Calu3 (cell line): ENCODE measurements at places on chromosomes 11 and 22. TPM values are rescaled to one million over a fixed set of nuclear protein-coding genes. Genes with fewer than 3 reads are reported as not detected.

The C22orf42 gene
- total RNA-seq = not detected in 2 replicates

The OR51E2 gene
- total RNA-seq = not detected in 2 replicates

The ST14 gene
- 153 and 174 TPM in 2 replicates for total RNA-seq

The C11orf21 gene
- total RNA-seq = not detected in 2 replicates

GRCh38 chr11:33162831-33163230 is 1.6 kb upstream of the CSTF3 start:
- H3K4me3 ChIP-seq = peak overlapping the region; percentile 87
- DNase-seq = no peak
- peaks cover 21% of the 10 kb centered on the region for H3K4me1 ChIP-seq
- H3K27me3 ChIP-seq = no peaks in the 10 kb centered on the region

DNA sequence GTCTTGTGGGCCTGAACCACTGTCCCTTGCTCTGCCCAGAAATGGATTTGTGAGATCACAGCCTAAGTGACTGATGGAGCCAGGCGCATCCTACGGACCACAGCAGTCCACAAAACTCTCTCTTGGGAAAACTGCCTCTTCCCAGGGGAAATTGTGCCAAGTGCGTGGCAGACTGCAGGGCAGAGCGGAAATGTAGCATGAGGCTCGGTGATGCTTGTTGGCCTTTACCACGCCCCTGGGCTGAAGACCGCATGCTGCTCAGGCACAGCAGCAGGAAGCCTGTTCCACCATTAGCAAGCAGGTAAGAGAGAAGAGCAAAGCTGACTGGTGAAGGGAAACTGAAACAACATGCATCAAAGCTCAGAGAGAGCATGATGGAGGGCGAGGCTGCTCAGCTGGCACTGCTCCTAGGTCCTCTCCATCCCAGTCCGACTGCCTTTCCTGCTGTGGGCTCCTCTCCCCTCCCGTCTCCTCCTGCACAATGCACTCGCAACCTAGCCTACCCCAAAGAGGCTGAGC is 26.5 kb upstream of the SCARF2 start:
- peaks cover 4% of the 10 kb centered on the region for H3K36me3 ChIP-seq
- no peak overlapping the region for H3K27ac ChIP-seq
- H3K27me3 ChIP-seq = no peaks in the 10 kb centered on the region

DNA sequence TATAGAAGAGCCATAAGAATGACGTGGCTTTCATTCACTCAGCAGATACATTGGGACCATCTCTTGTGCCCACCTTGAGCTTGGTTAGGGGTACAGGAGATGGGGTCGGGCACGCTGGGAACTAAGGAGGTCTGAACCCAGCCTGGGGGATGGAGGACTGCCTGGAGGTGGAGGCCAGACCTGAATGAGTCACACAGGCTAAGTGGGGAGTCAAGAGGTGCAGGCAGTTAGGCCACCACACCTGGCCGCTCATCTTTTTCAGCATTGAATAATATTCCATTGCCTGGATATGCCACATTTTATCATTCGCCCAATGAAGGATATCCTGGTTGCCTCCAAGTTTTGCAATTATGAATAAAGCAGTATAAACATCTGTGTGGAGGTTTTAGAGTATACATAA is 3.8 kb upstream of the PPIL2 start:
- no peaks in the 10 kb centered on the region for H3K27me3 ChIP-seq
- no peak overlapping the region for H3K27ac ChIP-seq
- peaks cover 3% of the 10 kb centered on the region for H3K4me1 ChIP-seq

- no peaks in the 10 kb centered on the region for H3K36me3 ChIP-seq
- H3K4me3 ChIP-seq = no peak overlapping the region
- H3K27me3 ChIP-seq = no peaks in the 10 kb centered on the region
- H3K4me1 ChIP-seq = no peaks in the 10 kb centered on the region
- no peak overlapping the region for H3K27ac ChIP-seq
Observed at GRCh38 chr11:31397239-31397834, 27.7 kb downstream of the DNAJC24 start.

GRCh38 chr22:33562501-33562900 is 357.8 kb downstream of the LARGE1 start:
- no peaks in the 10 kb centered on the region for H3K4me1 ChIP-seq
- H3K4me3 ChIP-seq = no peak overlapping the region
- DNase-seq = no peak

DNA sequence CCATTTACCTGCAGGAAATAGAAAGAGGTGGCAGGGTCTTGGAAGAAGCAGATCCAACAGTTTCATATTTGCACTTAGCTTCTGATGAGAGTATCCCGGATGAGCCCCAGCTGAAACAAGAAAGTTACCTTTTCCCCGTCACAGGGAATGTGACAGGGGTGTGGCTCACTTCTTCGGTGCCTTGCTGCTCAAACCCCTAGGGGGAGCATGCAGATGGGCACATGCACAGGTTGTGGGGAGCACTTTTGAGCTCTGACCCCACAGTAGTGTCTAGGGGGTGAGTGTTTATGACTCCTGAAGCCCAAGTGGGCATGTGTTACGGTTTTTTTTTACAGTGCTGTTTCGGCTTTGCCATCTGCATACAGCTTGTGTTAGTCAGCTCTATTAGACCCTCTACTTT is 1221.0 kb downstream of the JRKL start:
- DNase-seq = no peak
- no peak overlapping the region for H3K4me3 ChIP-seq
- H3K4me1 ChIP-seq = no peaks in the 10 kb centered on the region
- H3K27ac ChIP-seq = no peak overlapping the region
- H3K27me3 ChIP-seq = no peaks in the 10 kb centered on the region

DNA sequence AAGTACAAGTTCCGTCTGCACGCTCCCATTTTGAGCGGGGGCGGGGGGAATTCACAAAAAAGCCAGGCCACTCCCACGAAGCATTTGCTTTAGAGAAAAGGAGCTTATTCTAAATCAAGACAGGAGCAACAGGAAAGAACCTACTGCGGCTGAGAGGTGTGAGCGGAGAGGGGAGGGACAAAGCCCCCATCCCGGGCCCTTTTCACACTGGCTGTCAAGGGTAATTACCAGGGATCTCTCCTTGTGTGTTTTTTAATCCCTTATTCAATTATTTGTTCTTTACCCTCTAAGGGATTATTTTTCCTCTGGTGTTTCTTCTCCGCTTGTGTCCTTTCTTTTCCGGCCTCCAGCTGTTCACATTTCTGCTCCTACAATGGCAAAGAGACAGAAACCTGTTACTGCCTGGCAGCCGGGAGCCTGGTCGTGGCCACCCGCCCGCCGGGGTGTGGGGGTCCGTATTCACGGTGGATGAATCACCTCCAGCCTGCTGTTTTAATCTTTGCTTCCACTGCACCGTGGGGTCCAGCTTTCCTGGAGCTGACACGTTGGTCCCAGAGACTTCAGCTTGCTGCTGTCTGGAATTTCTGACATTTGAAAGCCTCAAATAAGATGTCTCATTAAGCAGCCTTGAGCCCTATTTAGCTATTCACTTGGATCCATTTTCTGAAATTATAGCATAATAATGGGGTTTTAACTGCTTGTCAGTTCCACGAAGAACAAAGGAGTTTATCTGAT is 61.4 kb upstream of the FADD start:
- no peak for DNase-seq
- no peaks in the 10 kb centered on the region for H3K27me3 ChIP-seq
- H3K4me3 ChIP-seq = no peak overlapping the region
- H3K4me1 ChIP-seq = peaks cover 26% of the 10 kb centered on the region

DNA sequence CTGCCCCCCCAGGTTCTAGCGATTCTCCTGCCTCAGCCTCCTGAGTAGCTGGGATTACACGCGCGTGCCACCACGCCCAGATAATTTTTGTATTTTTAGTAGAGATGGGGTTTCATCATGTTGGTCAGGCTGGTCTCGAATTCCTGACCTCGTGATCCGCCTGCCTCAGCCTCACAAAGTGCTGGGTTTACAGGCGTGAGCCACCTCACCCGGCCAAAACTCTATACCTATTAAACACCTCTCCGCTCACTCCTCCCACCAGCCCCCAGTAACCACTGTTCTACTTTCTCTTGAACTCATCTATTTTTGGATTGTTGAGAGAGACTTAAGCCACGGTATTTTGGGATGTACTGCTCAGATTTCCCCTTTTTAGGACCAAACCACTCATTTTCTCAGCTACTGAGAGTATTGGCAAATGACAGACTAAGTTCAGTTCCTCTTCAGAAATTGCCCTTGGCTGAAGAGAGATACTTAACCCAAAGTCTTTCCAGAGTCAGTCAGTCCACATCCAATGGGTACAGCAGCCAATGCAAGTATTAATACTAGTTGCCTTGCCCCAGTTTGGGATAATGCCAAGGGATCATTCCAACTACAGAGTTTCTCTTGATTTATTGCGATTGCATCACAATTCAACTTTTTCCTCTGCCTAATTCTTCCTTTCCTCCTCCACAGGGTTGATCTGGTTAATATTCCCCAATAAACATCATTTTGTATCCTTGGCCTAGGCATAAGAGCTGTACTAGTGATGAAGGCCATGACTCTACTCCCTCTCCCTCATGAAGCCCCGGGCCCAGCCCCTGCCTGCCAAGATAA is 36.8 kb upstream of the CSTF3 start:
- no peaks in the 10 kb centered on the region for H3K27me3 ChIP-seq
- no peak overlapping the region for H3K4me3 ChIP-seq
- no peaks in the 10 kb centered on the region for H3K4me1 ChIP-seq

DNA sequence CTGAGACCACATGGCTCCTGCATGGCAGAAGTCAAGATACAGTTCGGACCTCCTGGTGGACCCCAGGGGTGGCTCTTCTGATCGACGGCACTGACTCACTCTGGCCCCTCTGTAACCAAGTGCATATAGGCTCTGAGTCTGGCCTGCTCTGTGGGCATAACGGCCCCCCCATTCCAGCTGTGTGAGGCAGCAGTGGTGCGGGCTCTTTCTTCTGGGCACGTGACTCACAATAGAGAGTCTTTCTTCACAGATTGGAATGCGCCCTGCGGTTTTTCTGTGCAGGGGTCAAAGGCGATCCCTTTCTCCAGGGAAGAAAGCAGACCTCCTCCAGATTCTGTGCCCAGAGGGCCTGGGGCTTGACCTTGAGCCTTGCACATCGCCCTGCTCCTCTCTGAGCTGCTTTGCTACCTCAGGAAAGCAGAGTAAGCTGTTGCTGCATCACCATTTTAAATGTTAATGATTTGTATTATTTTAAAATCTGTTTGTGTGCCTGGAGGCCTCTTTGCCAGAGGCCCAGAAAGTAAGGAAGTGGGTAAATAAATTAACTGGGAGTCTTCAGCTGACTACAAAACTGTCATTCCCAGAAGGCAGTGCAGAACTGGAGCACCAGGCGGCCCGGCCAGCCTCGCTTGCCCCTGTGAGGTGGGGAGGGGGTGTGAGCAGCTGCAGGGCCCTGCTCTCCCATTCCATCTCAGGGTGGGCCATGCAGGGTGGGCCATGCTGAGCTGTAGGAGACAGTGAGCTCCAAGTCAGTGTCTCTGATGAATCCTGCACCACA is 199.0 kb downstream of the GRIK4 start:
- peaks cover 73% of the 10 kb centered on the region for H3K27me3 ChIP-seq
- no peak overlapping the region for H3K4me3 ChIP-seq
- H3K4me1 ChIP-seq = peaks cover 9% of the 10 kb centered on the region
- DNase-seq = peak; percentile 36
- H3K27ac ChIP-seq = no peak overlapping the region

DNA sequence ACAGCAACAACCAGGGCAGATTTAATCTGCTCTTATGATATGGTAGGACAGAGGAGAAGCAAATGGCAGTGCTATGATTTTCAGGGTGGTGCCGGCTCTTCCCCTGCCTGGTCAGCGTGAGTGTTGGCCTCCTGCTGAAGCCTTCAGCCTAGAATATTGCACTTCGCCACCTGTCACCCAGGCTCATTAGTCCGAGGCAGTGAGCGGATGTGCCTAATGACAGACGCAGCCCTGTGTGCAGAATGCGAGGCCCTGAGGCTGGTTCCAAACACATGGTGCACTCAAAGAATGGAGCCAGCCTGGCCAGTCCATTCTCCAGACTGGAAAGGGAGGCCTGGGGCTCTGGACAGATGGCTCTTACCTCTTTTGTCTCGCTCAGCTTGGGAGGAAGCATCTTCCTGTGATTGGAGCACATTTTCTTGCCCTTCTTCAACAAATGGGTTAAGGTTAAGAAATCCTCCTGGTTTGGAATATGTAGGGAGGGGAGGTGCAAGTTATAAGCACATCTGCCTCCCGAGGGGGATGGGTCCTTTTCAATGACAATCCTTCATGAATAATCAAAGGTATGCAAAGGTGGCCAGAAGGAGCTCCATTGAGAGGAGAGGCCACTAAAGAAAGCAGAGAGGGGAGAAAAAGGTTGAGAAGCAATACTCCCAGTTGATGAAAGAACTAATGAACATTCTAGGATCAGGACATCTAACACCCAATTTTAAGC is 39.7 kb upstream of the GALNT18 start:
- H3K4me1 ChIP-seq = no peaks in the 10 kb centered on the region
- no peak overlapping the region for H3K27ac ChIP-seq
- no peak for DNase-seq
- no peak overlapping the region for H3K4me3 ChIP-seq
- peaks cover 71% of the 10 kb centered on the region for H3K27me3 ChIP-seq
